A549 treated with CORT108297 at 1 μM for 4 hours (cell line): ENCODE measurements at places on chromosomes 12 and 14. TPM values are rescaled to one million over a fixed set of nuclear protein-coding genes. Genes with fewer than 3 reads are reported as not detected.

The TMEM19 gene
- total RNA-seq = 30.9 to 37.9 TPM (median 33.3 TPM) in 5 replicates

The KIF5A gene
- 0.10 to 0.36 TPM (median 0.24 TPM) in 5 replicates for total RNA-seq

The EMP1 gene
- 87.2 to 119 TPM (median 113 TPM) in 5 replicates for total RNA-seq

The NKX2-1 gene
- 0.03 TPM in 1 of 5 replicates, not detected in the others for total RNA-seq

The TAS2R19 gene
- 0.18 TPM in 1 of 5 replicates, not detected in the others for total RNA-seq

The NUP107 gene
- total RNA-seq = 54.6 to 75.7 TPM (median 68.8 TPM) in 5 replicates

The CISTR gene
- total RNA-seq = not detected in 5 replicates

The PDE3A gene
- total RNA-seq = 2.4 to 4.3 TPM (median 3.7 TPM) in 5 replicates

The RND1 gene
- total RNA-seq = 12.0 to 17.8 TPM (median 14.2 TPM) in 5 replicates

The TMCC3 gene
- 0.90 to 1.6 TPM (median 1.2 TPM) in 5 replicates for total RNA-seq

The OR8S1 gene
- not detected in 5 replicates for total RNA-seq
